ENCODE measurements at places on chromosomes 7 and 10.

GRCh38 chr7:129903935-129904334 lies 48.8 kb downstream of the UBE2H start:
- no peak for DNase-seq

DNA sequence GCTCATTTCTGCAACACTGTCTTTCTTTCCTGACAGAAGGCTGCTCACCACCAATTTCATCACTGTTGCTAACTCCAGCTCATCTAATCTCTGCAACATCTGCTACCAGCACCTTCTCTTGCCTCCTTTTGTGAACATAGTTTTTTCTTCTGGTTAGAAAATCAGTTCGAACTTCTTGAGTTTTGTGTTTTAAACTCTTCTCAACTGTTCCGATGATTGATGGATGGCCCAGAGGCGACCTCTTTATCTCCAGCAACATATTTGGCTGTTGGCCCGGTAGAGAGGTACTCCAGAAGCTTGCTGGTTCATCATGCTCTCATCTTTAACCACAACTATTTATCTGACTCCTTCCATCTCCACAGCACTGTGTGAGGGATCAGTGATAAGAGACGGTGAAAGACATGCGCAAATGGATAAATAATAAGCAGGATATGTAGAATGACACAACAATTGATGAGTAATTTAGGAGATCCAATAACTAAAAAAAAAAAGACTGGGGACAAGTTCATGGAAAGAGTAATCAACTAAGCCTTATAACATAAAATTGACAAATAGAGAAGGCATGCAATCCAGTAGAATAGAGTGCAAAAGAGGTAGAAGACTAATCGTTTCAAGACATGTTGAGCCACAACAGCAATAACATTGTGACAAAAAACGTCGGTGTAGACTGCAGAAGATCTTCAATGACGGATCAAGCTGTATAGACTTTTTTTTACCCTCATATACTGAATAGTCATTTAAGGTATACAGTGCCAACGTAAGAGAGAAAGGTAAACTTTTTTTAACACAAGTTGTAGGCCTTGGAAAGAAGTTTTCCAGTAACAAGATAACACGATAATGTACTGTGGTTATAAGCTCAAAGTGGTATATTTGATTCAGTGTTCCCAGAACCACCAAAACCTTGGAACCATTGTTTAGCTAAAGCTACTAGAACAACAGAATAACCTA lies 152.2 kb downstream of the CRPPA start:
- no peak for DNase-seq

DNA sequence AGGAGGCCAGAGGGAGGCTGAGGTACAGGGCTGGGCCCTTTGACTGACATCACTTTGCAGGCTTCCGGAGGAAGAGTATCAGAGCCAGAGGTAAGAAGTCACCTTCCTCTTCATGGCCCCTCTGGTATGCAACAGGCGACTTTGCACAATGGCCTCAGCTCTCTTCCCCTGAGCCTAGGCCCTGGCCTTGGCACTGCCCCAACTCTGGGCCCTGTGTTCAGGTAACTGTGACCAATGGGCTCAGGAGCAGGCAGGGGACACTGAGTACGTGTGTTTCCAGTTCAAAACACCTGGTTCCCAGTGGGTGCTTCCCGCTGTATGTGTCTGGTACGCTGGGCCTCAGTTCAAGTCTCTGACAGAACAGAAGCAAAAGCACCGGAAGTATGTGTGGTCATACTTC lies 12.1 kb upstream of the PAX2 start:
- DNase-seq, result no peak

GRCh38 chr7:17385612-17386011 lies 87.2 kb downstream of the AHR start:
- no peak for DNase-seq

GRCh38 chr7:128221929-128222403 lies 19.1 kb upstream of the LEP start:
- no peak for DNase-seq

- no peak for DNase-seq
Observed at GRCh38 chr10:44935966-44936295, 23.7 kb upstream of the RASSF4 start.

DNA sequence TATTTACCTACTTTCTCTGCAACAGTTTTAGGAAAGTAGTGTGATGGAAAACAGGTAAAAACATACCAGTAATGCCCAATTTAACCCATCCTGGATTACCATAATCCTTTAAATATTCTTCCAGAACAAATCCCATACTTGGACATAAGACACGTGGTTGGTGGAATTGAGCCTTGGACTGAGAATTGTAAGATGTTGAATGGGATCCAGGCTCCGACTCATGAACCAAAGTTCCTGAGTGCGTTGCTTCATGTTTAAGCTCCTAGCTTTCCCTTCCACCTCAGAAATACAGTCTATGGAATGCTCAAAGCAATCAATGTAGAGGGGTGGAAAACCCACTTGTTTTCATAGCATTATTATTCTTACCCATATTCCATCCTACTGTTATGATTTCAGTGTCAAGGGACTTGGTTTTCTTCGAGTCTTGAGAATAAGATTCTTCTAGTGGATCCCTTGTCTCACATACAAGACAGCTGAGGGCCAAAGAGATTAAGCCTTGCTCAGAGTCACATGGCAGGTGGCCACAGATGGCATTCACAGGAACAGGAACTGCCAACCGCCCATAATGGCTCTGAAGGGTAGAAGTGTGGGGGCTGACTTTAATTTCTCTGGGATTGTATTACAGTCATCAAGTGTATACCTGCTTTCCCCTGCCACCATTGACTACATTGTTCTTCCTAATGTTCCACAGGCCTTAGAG lies 171.2 kb downstream of the GFRA1 start:
- DNase-seq, result no peak

- DNase-seq, result no peak
Observed at GRCh38 chr7:40182452-40182851, 47.6 kb downstream of the SUGCT start.
